Iris pigment epithelial cell (primary cell): ENCODE measurements at places on chromosomes 5 and 9.

- no peak for DNase-seq
Measured at GRCh38 chr5:150313921-150314716, 11.4 kb upstream of the ARSI start.

- DNase-seq = no peak
Measured at GRCh38 chr5:55711507-55712022, 559 bp downstream of the SLC38A9 start.

- DNase-seq = no peak
Measured at GRCh38 chr5:1412163-1412562, 33.1 kb downstream of the SLC6A3 start.

GRCh38 chr9:16575986-16576245 lies 294.6 kb downstream of the BNC2 start:
- DNase-seq = no peak

GRCh38 chr5:89095341-89095740 lies 212.4 kb upstream of the MEF2C start:
- no peak for DNase-seq

GRCh38 chr5:80083101-80083890 lies 48.1 kb downstream of the THBS4 start:
- peak; percentile 59 for DNase-seq

- no peak for DNase-seq
Measured at GRCh38 chr9:136202454-136203407, 2.2 kb downstream of the LHX3 start.

- DNase-seq = peak; percentile 79
Measured at GRCh38 chr9:127683723-127684122, 23.1 kb upstream of the CFAP157 start.

DNA sequence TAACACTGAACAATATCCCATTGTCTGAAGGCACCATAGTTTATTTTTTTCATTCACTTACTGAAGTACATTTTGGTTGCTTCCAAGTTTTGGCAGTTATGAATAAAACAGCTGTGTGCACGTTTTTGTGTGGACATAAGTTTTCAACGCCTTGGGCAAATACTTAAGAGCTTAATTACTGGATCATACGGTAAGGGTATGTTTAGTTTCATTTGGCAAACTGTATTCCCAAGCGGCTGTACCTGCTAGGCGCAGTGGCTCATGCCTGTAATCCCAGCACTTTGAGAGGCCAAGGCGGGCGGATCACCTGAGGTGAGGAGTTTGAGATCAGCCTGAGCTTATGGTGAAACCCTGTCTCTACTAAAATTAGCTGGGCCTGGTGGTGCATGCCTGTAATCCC lies 63.7 kb upstream of the FAM120A start:
- DNase-seq = no peak

GRCh38 chr9:120715389-120715924 lies 1.2 kb upstream of the MEGF9 start:
- peak; percentile 85 for DNase-seq

DNA sequence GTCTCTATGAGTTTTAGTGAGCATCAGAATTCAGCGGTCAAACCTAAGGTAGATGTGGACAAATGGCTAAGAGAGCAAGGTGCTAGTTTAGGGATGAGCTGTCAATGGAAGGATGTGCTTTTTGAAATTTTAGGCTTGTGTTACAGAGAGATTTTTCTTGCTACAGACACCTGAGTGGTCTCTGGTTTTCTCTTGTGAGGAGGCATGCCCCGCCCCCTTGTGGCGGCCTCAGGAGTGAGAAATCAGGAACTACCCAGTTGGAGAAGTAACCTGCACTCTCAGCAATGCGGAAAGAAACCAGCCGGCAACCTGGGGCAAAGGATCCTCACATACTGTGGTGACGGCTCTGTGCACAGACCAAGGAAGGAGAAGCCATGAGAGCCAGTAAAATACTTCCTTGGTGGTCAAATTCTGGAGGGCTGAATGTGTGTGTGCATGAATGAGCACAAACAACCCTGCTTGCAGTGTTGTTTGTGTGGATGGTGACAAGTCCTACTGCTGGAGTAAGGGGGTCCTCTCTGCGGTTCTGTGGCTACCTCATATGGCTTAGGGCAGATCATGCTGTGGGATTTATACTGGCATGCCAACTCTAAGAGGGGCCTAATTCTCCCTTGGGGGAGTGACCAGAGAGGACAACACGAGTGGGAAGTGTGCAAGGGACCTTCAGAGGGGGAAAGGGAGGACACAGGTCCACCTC lies 16.7 kb upstream of the HSD17B4 start:
- peak; percentile 65 for DNase-seq

GRCh38 chr5:66722686-66723085 lies 126.5 kb downstream of the MAST4 start:
- DNase-seq = no peak

- no peak for DNase-seq
Measured at GRCh38 chr9:130050462-130050861, 3.2 kb upstream of the GPR107 start.

GRCh38 chr5:74639807-74640449 lies 600 bp downstream of the ENC1 start:
- peak; percentile 56 for DNase-seq

DNA sequence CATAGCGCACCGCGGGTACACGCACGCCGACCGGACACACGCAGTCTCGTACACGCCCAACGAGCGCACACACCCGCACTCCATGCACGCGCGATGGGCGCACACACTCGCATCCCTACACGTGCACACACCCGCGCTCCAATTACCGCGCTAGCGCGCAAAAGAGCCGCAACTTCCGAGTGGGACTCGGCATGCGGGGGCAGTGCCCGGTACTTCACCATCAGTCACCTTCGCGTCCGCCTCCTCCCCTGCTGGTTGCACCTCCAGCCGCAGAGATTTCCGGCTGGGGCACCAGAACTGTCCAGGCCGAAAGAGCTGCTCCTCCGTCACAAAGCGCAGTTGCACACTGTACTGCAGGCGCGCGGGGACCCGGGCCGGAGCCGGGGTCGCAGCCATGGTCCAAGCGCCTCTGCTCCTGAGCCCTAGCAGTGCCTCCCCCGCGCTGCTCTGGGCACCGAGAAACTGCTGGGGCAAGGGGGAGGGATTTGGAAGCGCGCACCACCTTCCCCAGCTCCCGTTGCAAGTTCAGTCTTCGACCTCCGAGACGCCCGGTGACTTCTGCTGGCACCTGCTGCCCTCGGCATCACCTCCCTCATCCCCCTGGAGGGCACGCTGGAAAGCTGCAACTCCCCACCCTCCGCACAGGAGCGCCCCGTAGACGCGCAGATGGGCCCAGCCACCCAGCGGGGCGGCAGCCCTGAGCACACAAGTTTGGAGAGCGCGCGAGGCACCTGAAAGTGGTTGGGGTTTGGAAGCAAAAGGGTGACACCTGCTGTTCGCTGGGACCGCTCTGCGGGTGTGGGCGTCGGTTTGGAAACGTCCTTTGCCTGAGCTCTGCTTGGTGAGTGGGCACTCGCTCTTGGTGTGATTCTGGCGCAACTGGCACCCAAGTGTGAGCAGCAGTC lies 337.4 kb upstream of the PUM3 start:
- peak; percentile 28 for DNase-seq

DNA sequence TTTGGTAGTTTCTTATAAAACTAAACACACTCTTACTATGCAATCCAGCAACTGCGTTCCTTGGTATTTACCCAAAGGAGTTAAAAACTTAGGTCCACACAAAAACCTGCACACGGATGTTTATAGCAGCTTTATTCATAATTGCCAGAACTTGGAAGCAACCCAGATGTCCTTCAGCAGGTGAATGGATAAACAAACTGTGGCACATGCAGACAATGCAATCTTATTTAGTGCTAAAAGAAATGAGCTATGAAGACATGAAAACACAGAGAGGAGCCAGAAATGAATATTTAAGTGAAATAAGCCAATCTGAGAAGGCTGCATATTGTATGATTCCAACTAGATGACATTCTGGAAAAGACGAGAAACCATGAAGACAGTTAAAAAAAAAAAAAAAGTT lies 10.7 kb downstream of the WNK2 start:
- no peak for DNase-seq
